ENCODE measurements at places on chromosomes 1 and 21. TPM values are rescaled to one million over a fixed set of nuclear protein-coding genes. Genes with fewer than 3 reads are reported as not detected.
A peak's percentile ranks its signal among the peaks of the same experiment; 100 is the strongest.

DNA sequence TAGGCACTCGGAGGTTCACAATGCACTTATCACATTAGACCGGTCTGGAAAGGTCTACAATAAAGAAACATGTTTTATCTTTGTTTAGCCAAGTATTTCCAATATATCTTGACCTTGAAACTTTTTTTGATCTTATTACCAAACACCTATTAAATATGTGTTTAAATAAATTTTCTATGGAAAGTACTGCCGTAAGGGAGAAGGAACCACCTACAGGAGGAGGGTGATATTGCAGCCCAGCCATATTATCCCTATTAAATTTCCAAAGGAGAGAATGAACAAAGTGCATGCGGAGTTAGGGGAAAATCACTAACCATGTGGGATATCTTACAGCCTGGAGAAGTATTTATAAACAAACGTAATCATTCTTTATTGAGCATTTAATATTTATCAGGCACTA is 14.5 kb downstream of the BRINP2 start:
- H3K4me3 ChIP-seq, result no peak overlapping the region
- no peaks in the 10 kb centered on the region for H3K27me3 ChIP-seq
- H3K27ac ChIP-seq, result no peak overlapping the region
- peaks cover 9% of the 10 kb centered on the region for H3K4me1 ChIP-seq
- no peak for DNase-seq
- no peaks in the 10 kb centered on the region for H3K36me3 ChIP-seq

GRCh38 chr1:2894381-2895041 is 93.0 kb upstream of the TTC34 start:
- no peaks in the 10 kb centered on the region for H3K4me1 ChIP-seq
- H3K27me3 ChIP-seq, result no peaks in the 10 kb centered on the region
- no peak overlapping the region for H3K27ac ChIP-seq
- DNase-seq, result no peak
- H3K36me3 ChIP-seq, result no peaks in the 10 kb centered on the region

DNA sequence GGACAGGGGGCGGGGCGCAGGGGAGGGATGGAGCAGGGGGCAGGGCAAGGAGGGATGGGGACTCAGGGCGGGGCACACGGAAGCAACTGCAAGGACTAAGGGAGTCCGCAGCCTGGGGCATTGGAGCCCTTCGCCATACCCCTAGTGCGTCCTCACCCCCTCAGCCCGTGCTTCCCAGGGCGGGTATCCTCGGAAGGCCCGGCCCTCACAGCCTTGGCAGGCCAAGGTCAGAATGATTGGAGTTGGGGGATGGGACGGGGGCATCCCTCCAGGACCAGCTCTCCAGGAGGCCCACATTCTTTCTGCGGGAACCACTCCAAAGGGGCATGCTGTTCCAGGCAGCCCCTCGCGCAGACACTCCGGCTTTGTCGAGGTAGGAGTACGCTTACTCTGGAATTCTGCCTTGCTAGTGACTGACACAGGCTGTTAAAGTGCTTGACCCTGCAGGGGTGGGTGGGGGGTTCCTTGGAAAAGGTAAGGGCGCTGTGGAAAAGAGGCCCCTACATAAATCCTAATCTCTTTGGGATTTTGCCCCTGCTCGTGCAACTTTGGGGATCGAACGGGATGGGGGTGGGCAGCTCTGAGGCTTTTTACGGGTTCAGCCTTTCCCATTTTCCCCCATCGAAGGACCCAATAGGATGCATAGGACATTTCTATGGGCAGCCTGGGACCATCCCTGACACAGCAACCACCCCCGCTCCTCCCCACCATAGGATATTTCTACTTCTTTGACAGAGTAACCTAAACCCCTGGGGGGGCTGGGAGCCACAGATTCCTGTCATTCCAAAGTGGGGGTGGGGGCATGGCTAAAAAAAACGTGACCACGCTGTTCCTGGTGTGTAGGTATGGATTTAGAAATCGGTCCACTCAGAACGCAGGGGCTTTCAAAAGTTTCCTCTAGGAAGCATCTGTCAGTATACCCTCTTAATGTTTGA is 738 bp upstream of the TRIM11 start:
- H3K4me1 ChIP-seq, result peaks cover 60% of the 10 kb centered on the region
- H3K4me3 ChIP-seq, result peak overlapping the region; percentile 75
- no peak for DNase-seq
- H3K27ac ChIP-seq, result peak overlapping the region; percentile 87
- H3K27me3 ChIP-seq, result no peaks in the 10 kb centered on the region

DNA sequence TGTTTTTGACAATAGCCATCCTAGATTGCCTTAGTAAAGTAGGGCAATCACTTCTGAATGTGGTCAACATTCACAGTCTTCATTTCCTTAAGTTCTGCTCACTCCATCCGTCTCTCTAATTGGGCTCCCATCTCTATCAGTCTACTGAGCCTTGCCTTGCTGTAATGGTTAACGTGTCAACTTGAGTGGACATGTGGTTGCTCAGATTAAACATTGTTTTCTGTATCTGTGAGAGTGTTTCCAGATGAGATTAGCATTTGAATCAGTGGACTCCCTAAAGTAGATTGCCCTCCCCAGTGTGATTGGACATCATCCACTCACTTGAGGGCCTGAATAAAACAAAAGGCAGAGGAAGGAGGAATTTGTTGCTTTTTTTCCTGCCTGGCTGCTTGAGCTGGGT is 26.4 kb downstream of the C1orf216 start:
- no peak overlapping the region for H3K27ac ChIP-seq
- H3K27me3 ChIP-seq, result no peaks in the 10 kb centered on the region
- no peaks in the 10 kb centered on the region for H3K36me3 ChIP-seq
- no peak for DNase-seq

GRCh38 chr21:42262831-42263231 is 43.9 kb downstream of the ABCG1 start:
- peaks cover 12% of the 10 kb centered on the region for H3K4me1 ChIP-seq
- peak overlapping the region; percentile 20 for H3K27ac ChIP-seq
- H3K36me3 ChIP-seq, result no peaks in the 10 kb centered on the region
- H3K4me3 ChIP-seq, result no peak overlapping the region
- H3K27me3 ChIP-seq, result no peaks in the 10 kb centered on the region

- no peak for DNase-seq
- H3K36me3 ChIP-seq, result no peaks in the 10 kb centered on the region
- H3K27ac ChIP-seq, result no peak overlapping the region
Observed at GRCh38 chr1:157181790-157182189, 43.6 kb upstream of the ETV3 start.

DNA sequence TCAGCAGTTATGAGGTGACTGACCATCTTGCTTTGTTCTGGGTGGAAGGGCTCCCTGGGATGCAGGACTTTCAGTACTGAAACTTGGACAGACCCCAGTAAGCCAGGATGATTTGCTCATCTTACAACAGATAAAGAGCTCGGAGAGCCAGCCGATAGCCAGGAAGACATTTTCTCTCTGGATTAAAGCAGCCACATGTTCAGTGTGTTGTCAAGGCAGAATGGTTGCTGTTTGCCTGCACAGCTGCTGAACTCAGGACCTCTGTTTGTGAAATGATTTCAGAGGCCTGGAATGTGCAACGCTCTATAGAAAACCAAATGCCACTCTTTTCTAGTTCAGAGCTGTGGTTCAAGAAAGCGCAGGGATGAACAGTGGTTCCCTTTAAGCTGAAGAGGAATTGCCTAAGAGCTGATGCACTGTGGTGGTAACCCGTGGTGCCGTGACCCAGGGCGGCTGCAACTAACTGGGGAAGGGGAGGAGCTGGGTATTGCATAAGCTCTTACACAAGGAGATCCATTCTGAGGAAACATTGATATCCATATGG is 40.7 kb downstream of the CASQ2 start:
- no peak for DNase-seq
- no peaks in the 10 kb centered on the region for H3K27me3 ChIP-seq
- H3K4me1 ChIP-seq, result peaks cover 48% of the 10 kb centered on the region
- no peaks in the 10 kb centered on the region for H3K36me3 ChIP-seq
- H3K4me3 ChIP-seq, result no peak overlapping the region
- peak overlapping the region; percentile 81 for H3K27ac ChIP-seq

GRCh38 chr1:16907870-16908758 is 12.3 kb downstream of the RNU1-2 start:
- H3K4me3 ChIP-seq, result no peak overlapping the region
- peaks cover 14% of the 10 kb centered on the region for H3K4me1 ChIP-seq
- H3K27me3 ChIP-seq, result no peaks in the 10 kb centered on the region
- H3K36me3 ChIP-seq, result no peaks in the 10 kb centered on the region

DNA sequence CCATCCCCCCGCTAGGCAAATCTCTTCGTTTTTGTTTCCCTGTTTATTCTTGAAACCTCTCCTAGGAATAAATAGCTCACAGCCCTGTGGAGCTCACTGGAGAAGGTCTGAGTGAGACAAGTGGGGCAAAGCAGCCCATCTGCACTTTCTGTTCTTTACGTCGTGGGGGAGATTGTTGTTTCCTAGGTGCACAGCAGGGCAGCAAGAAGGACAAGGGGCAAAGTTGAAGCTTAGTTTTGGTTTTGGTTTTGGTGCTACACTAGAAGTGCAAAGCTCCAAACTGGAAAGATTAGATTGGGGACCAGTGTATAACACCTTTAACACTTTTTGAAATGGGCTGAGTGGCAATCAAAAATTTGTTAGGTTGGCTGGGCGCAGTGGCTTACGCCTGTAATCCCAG is 76.6 kb downstream of the GPR88 start:
- H3K36me3 ChIP-seq, result no peaks in the 10 kb centered on the region
- DNase-seq, result no peak
- H3K4me1 ChIP-seq, result no peaks in the 10 kb centered on the region
- H3K27me3 ChIP-seq, result no peaks in the 10 kb centered on the region
- no peak overlapping the region for H3K27ac ChIP-seq
- H3K4me3 ChIP-seq, result no peak overlapping the region

GRCh38 chr1:98692482-98692881 is 31.0 kb downstream of the SNX7 start:
- DNase-seq, result no peak
- no peak overlapping the region for H3K4me3 ChIP-seq
- H3K4me1 ChIP-seq, result no peaks in the 10 kb centered on the region
- no peaks in the 10 kb centered on the region for H3K27me3 ChIP-seq
- H3K36me3 ChIP-seq, result no peaks in the 10 kb centered on the region

GRCh38 chr1:53490351-53490750 is 31.2 kb downstream of the DMRTB1 start:
- H3K4me3 ChIP-seq, result no peak overlapping the region
- no peak overlapping the region for H3K27ac ChIP-seq
- H3K27me3 ChIP-seq, result no peaks in the 10 kb centered on the region
- DNase-seq, result no peak
- H3K36me3 ChIP-seq, result no peaks in the 10 kb centered on the region

- peak; percentile 55 for DNase-seq
- no peaks in the 10 kb centered on the region for H3K27me3 ChIP-seq
- no peak overlapping the region for H3K4me3 ChIP-seq
- peaks cover 66% of the 10 kb centered on the region for H3K4me1 ChIP-seq
- peak overlapping the region; percentile 44 for H3K27ac ChIP-seq
Observed at GRCh38 chr1:111734426-111734825, 4.8 kb downstream of the INKA2 start.

DNA sequence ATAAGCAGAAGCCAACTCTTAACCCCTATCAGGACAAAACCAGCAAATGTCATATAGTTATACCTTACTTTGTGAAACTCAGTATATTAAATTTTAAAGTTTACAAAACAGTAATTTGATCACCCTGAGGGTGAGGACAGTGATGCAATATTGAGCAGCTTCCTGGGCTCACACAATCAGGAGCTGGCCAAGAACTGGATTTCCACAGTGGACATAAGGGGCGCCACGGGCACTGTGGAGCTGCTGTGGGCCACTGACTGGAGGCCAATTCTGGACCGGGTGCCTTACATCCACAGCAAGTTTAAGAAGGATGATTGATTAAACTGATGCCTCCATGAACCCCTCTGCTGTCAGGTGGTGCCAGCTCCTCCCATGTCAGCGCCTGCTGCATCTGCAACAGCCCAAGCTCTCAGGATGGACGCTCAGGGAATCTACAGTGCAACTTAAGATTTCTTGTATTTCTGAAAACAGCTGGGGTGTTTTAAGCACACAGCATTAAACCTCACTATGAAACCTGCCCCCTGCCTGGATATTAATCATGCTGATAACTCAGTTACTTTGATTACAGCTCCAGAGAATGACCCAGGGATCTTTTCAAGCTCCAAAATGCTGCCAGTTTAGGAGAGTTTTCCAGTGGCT is 55.9 kb downstream of the TOR3A start:
- H3K36me3 ChIP-seq, result no peaks in the 10 kb centered on the region
- no peak overlapping the region for H3K4me3 ChIP-seq
- no peak for DNase-seq

DNA sequence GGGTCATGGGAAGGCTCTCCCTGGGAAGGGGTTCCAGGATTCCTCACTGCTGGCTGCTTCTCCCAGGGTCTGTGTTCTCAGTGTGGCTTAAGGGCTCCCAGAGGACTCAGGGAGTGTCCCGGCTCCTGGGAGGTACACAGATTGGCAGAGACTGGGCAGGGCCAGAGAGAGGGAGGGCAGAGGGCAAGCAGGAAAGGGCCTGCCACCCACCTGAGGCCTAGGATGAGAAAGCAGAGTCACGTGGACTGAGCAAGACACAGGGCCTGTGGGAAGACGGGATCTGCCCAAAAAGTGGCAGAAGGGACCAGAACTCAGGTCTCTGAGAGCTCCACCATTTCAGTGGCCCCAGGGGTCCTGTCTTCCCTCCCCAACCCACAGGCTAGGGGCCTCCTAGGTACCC is 871 bp downstream of the SLFNL1 start:
- no peak for DNase-seq
- H3K27ac ChIP-seq, result no peak overlapping the region
- no peak overlapping the region for H3K4me3 ChIP-seq

GRCh38 chr1:235073968-235074522 is 54.6 kb downstream of the TOMM20 start:
- peaks cover 75% of the 10 kb centered on the region for H3K4me1 ChIP-seq
- H3K27me3 ChIP-seq, result no peaks in the 10 kb centered on the region
- no peaks in the 10 kb centered on the region for H3K36me3 ChIP-seq
- H3K27ac ChIP-seq, result peak overlapping the region; percentile 55

DNA sequence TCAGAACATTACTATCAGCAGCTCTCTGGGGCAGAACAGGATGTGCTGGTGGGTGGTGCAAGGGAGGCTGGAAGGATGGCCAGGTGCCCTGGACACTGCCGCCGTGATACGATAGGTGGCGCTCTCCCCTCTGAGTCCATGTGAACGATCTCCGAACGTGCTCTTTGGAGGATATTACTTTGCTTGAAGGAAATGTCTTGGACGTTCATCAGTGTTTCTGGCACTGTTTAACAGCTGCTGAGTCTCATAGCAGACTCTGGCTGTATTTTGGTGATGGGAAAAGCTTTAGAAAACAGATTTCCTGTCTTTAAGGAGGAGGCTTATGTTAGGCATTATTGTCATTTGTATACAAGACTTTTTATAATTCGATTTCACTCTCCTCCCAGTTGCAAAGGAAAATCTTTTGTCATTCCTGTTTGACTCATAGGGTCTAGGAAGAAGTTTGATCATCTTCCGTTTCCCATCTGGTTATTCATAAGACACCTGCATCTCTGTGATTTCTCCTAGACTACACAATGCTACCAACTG is 386.2 kb upstream of the ADGRL2 start:
- H3K27me3 ChIP-seq, result no peaks in the 10 kb centered on the region
- DNase-seq, result no peak
- peaks cover 4% of the 10 kb centered on the region for H3K4me1 ChIP-seq
- no peak overlapping the region for H3K4me3 ChIP-seq
- H3K36me3 ChIP-seq, result no peaks in the 10 kb centered on the region

The PERM1 gene
- not detected for total RNA-seq

The TP73 gene
- 8.1 TPM for total RNA-seq

The CXADR gene
- 19.2 TPM for total RNA-seq

The ZNF644 gene
- 57.9 TPM for total RNA-seq

The PGBD5 gene
- 0.98 TPM for total RNA-seq

The AKIRIN1 gene
- 27.5 TPM for total RNA-seq
